Right atrium auricular region (tissue), 2 donors: ENCODE measurements at places on chromosomes 2 and 18. TPM values are rescaled to one million over a fixed set of nuclear protein-coding genes. Genes with fewer than 3 reads are reported as not detected.

The IL1B gene
- total RNA-seq = 1.0 TPM

The DGUOK gene
- 36.2 TPM for total RNA-seq

The CDK5R2 gene
- total RNA-seq = not detected

The GPR55 gene
- total RNA-seq = not detected

The TFCP2L1 gene
- total RNA-seq = 0.28 TPM

The TUBA4B gene
- not detected for total RNA-seq

The HOXD13 gene
- total RNA-seq = not detected

The TRIB2 gene
- total RNA-seq = 55.7 TPM

The ASXL2 gene
- total RNA-seq = 17.1 TPM

The COLEC12 gene
- total RNA-seq = 10.9 TPM

The LOXHD1 gene
- not detected for total RNA-seq

The SGPP2 gene
- total RNA-seq = 13.0 TPM

The LINC00305 gene
- total RNA-seq = not detected

The DYNAP gene
- total RNA-seq = not detected

The NBEAL1 gene
- total RNA-seq = 11.6 TPM

The RGPD8 gene
- 8.7 TPM for total RNA-seq

The NOL4 gene
- total RNA-seq = not detected

The SKA1 gene
- total RNA-seq = 0.78 TPM

The RUFY4 gene
- total RNA-seq = 0.12 TPM

The FKBP1B gene
- 5.0 TPM for total RNA-seq

The GYPC gene
- total RNA-seq = 74.9 TPM

The TCF23 gene
- total RNA-seq = not detected

The SCYGR4 gene
- total RNA-seq = not detected

The GPR155 gene
- 13.7 TPM for total RNA-seq

The CRIM1 gene
- 71.3 TPM for total RNA-seq

The PLGLB2 gene
- 1.2 TPM for total RNA-seq

The CTLA4 gene
- not detected for total RNA-seq

The MSH6 gene
- total RNA-seq = 17.0 TPM

The SANBR gene
- 11.1 TPM for total RNA-seq

The SCYGR5 gene
- not detected for total RNA-seq

The ZC3H6 gene
- total RNA-seq = 12.7 TPM

The EMILIN1 gene
- total RNA-seq = 22.3 TPM

The SLC9A4 gene
- total RNA-seq = not detected

The IGFBP5 gene
- total RNA-seq = 169 TPM

The C1QL2 gene
- not detected for total RNA-seq

The TEKT4 gene
- not detected for total RNA-seq

The KANSL3 gene
- 27.3 TPM for total RNA-seq

The DSG4 gene
- total RNA-seq = not detected

The SATB2 gene
- total RNA-seq = 1.2 TPM

The MTCL1 gene
- 5.4 TPM for total RNA-seq

The CNTNAP5 gene
- not detected for total RNA-seq

The NT5DC4 gene
- not detected for total RNA-seq

The CCL20 gene
- total RNA-seq = not detected

The STEAP3 gene
- 8.2 TPM for total RNA-seq

The OR6B2 gene
- total RNA-seq = not detected

The NCKAP5 gene
- 3.6 TPM for total RNA-seq

The METTL8 gene
- total RNA-seq = 16.3 TPM

The EN1 gene
- not detected for total RNA-seq

The FECH gene
- 62.7 TPM for total RNA-seq

The SMC6 gene
- 6.1 TPM for total RNA-seq

The EVX2 gene
- total RNA-seq = not detected

The SP110 gene
- total RNA-seq = 10.3 TPM

The DES gene
- 12,280 TPM for total RNA-seq

The ERFE gene
- total RNA-seq = 0.33 TPM

The TMEM37 gene
- 3.3 TPM for total RNA-seq

The PCARE gene
- total RNA-seq = 0.79 TPM
